Right atrium auricular region (tissue), 2 donors: ENCODE measurements at places on chromosomes 16 and 17.

GRCh38 chr16:87556941-87557459 lies 45.3 kb upstream of the JPH3 start:
- peak; percentile 70 for DNase-seq

GRCh38 chr16:86665319-86665675 lies 86.9 kb downstream of the FOXL1 start:
- DNase-seq = no peak

GRCh38 chr17:40607641-40608040 lies 40.0 kb downstream of the SMARCE1 start:
- DNase-seq = no peak

DNA sequence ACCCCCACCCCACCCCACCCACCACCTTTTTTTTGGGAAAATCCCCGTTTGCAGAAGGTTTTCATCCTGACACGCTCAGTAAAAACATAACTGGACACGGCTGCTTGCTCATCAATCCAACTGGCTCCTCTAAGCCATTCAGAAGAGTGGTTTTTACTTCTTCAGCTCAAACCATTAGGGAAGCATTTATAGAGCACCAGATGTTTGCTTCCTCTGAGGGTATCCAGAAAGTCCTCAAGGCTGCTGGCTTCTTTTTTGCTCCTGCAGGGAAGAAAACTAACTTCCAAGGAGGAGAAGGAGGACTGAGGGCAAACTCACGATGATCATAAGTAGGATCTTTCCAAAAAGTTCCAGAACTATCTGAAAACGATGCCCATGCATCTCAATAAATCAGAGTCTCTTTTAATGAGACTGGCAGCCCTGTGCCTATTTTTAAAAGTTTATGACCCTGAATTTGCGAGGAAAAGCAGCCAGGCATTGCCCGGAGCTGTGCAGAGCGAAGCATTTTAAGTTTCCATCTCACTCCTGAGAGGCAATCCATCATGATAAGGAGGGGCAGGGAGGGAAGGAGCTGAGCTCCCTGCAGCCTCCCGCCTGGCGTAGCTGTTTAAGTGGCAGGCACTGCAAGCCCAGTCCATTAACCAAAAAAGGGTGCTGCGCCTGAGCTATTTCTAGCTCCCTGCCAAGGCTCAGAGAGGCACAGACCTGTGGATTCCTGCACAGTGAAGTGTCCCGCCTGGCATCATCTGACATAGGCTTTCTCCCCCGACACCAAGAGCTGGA lies 146.3 kb upstream of the FOXF1 start:
- DNase-seq = no peak

GRCh38 chr17:80964859-80965580 lies 26.6 kb upstream of the CHMP6 start:
- no peak for DNase-seq

GRCh38 chr16:72598696-72599095 lies 426.7 kb upstream of the PMFBP1 start:
- no peak for DNase-seq

GRCh38 chr16:50547340-50548124 lies 664 bp upstream of the NKD1 start:
- DNase-seq = no peak

- no peak for DNase-seq
Measured at GRCh38 chr16:8554881-8555280, 35.4 kb downstream of the TMEM114 start.

- DNase-seq = peak; percentile 66
Measured at GRCh38 chr17:74386386-74386785, 19.1 kb downstream of the GPR142 start.

- DNase-seq = no peak
Measured at GRCh38 chr17:65473363-65473762, 88.1 kb downstream of the AXIN2 start.

GRCh38 chr17:1226308-1226707 lies 43.9 kb upstream of the BHLHA9 start:
- no peak for DNase-seq

- no peak for DNase-seq
Measured at GRCh38 chr17:51045621-51046020, 75.0 kb downstream of the SPAG9 start.

GRCh38 chr16:85738923-85739715 lies 11.8 kb downstream of the C16orf74 start:
- DNase-seq = no peak

DNA sequence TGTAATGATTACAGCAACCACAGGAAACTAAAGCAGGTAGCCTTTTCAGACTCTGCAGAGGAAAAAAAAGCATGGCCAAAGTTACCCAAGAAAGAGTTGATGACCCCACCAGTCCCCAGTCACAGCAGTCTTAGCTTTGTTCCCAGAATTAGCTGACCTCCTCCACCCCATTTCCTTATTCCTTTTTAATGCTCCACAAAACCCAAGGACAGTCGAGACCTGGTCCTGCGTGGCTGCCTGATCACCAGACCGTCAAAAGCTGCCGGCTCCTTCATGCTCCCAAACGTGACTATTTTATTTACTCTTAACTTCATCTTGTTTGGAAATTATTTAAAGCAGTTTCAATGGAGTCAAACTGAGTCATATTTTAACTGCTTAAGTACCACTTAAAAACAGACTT lies 28.7 kb upstream of the MED9 start:
- DNase-seq = no peak

GRCh38 chr16:62829084-62829483 lies 792.8 kb upstream of the CDH8 start:
- no peak for DNase-seq

- no peak for DNase-seq
Measured at GRCh38 chr16:22358000-22358399, 16.4 kb downstream of the CDR2 start.

- DNase-seq = no peak
Measured at GRCh38 chr17:75910699-75911098, 6.0 kb upstream of the MRPL38 start.

DNA sequence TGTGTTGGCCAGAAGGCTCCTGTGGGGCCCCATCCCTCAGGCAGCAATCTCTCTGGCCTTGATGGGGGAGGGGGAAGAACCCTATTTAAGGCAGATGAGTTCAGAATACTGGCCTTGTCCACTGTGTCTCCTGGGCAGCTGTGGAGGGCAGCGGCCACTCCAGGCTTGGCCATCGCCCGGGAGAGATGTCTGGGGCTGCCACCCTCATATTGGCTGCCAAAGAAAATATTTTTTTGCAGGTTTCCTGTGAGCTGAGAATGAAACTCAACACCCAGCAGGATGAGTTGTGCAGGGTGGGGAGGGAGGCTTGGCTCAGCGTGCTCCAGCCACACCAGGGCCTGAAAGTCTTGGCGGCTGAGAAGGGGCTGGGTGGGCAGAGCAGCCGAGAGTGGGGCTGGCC lies 14.4 kb upstream of the TIMP2 start:
- no peak for DNase-seq

- DNase-seq = no peak
Measured at GRCh38 chr17:2594722-2595599, 1.5 kb downstream of the PAFAH1B1 start.

GRCh38 chr16:89110641-89111040 lies 17.0 kb downstream of the ACSF3 start:
- DNase-seq = no peak

GRCh38 chr16:47486856-47487255 lies 25.7 kb downstream of the PHKB start:
- no peak for DNase-seq

GRCh38 chr16:24975428-24975889 lies 39.7 kb downstream of the ARHGAP17 start:
- no peak for DNase-seq

DNA sequence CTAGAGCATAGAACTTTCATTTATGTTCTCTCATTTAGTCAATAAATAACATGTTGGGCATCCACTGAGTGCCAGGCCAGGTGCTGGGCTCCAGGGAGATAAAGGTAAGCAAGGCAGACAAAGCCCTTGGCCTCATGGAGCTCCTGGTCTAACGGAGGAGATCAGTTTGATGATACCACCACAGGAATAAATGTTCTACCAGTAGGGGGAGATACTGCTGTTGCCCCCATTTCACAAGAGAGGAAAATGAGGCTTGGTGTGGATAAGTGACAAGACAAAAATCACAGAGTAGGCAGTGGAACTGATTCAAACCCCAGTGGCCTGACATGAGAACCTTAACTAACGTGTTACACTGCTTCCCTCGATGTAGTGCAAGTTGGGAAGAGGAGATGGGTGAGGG lies 80.4 kb upstream of the ERCC4 start:
- DNase-seq = no peak

DNA sequence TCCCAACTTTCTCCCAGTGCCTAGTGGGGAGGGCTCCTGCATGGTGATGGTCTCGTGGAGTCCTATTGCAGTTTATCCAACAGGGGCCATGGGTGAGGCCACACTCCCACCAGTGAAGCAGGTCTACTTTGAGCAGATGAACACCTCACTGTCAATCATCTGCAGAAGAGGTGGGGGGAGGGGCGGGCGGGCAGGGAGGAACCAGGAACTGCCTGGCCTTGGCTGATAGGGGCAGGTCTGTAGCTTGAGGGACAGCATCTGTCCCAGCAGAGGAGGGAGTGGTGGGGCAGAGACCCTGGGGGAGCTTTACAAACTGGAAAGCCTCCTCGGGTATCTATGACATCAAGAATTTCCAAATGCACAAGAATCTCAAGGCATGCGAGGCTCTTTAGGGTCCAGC lies 58.7 kb upstream of the ZNF423 start:
- DNase-seq = no peak

GRCh38 chr17:59901604-59902003 lies 8.7 kb downstream of the RPS6KB1 start:
- no peak for DNase-seq
